ENCODE measurements at places on chromosomes 3 and 15.
A peak's percentile ranks its signal among the peaks of the same experiment; 100 is the strongest.

- DNase-seq = peak; percentile 32
Measured at GRCh38 chr3:30623351-30623750, 16.9 kb downstream of the TGFBR2 start.

DNA sequence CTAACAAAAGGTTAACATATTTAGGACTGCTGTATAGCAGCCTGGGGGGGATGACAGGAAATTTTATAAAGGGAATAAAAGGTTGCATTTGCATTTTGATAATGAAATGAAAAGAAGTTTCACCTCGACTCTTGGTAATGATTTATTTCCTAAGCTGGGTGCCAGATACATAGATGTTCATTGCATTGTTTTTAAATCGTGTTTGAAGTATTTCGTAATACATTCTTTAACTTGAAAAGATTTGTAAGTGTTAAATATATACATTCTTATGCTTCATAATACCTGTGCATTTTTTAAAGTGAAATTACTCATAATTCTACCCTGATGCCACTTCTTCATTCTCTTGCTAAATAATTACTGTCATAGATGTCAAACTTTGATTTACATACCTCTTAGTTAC lies 22.8 kb downstream of the LDHAL6B start:
- no peak for DNase-seq

DNA sequence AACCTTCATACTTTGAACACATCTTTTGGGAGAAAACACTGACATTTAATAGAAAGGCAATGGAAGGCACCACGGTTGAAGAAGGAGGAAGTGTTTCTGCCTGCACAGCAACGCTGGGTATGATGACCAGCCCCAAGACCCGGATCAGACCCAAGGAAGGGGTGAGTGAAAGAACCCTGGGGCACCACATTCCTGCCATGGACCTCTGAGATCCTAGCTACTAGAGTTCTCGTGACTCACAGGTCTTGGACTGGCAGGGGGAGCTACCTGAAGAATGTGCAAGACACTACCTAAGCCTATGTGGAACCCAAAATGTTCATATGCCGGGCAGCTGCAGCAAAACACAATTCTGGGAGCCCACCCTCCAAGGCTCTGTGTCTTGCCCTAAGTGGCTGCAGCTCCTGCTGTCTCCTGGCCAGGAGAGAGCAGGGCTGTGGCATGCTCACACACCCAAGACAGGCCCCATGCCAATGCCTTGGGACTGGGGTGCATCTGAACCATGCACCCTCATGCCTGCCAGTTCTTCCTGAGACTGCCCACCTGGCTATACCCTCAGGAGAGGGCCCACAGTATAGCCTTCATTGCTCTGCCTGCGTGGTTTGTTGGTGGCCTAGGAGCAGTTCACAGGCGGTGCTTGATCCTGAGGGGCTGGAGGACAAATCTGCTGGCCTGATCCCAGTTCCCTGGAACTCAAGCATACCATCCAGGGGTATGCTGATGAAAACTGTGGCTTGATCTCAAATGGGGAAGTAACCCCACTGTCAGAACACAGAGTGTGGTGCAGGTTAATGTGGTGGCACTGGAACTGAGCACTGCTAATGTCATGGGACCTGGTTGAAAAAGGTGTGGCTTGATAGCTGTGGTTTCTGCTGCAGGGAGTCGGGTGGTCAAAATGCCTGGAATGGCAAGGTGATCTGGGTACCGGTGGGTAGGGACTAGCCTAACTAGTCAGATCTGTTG lies 353.3 kb upstream of the ARHGEF26 start:
- DNase-seq = no peak

- no peak for DNase-seq
Measured at GRCh38 chr15:22884344-22884743, 45.9 kb downstream of the NIPA2 start.

DNA sequence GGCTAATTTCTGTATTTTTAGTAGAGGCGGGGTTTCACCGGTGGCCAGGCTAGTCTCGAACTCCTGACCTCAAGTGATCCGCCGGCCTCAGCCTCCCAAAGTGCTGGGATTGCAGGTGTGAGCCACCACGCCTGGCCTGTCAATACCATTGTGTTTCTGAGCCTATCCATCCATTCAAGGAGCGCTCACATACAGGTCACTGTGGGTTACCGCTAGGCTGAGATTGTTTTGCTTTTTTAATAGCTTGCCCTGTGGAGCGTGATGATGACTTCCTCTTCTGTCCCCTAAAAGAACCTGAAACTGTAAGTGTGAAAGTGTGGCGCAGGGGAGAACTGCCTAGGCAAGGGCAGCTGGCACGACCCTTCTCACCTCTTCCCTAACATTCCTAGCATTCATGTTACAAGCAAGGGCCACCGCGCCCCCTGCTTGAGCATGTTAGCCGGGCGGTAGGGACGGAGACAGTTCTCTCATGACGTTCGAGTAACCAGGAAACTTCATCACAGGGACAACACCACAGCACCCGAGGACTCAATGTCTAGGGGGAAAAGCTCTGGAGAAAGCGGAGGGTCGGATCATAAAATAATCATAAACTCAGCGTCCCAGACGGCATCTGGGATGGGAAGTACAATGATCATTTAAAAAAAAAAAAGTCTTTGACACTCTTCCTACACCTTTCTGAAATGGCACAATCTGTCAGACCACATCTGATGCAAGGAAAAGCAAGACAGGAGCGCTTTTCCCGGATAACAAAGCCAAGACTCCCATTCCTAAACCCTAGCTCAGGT lies 790 bp downstream of the LAMP3 start:
- no peak for DNase-seq

GRCh38 chr3:57961828-57962447 lies 46.3 kb upstream of the FLNB start:
- peak; percentile 67 for DNase-seq

DNA sequence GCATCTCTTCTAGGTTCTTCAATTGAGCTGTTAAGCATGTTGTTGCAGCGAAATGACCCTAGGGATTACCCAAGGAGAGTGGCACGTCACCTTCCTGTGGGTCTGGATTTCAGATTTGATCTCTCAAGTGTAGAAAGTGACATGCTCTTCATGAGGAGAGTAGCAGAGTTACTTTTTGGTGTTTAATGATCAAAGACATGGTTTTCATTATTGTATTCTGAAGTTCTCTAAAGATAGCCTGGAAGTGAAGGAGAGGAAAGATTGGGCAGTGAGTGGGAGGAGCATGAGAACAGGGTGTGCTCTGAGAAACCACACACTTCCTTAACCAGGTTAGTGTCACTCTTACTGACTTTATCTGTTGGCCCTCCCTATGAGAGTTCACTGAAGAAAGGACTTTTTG lies 153.6 kb downstream of the AKAP13 start:
- DNase-seq = no peak

GRCh38 chr3:61381745-61382392 lies 130.6 kb upstream of the FHIT start:
- DNase-seq = peak; percentile 6

DNA sequence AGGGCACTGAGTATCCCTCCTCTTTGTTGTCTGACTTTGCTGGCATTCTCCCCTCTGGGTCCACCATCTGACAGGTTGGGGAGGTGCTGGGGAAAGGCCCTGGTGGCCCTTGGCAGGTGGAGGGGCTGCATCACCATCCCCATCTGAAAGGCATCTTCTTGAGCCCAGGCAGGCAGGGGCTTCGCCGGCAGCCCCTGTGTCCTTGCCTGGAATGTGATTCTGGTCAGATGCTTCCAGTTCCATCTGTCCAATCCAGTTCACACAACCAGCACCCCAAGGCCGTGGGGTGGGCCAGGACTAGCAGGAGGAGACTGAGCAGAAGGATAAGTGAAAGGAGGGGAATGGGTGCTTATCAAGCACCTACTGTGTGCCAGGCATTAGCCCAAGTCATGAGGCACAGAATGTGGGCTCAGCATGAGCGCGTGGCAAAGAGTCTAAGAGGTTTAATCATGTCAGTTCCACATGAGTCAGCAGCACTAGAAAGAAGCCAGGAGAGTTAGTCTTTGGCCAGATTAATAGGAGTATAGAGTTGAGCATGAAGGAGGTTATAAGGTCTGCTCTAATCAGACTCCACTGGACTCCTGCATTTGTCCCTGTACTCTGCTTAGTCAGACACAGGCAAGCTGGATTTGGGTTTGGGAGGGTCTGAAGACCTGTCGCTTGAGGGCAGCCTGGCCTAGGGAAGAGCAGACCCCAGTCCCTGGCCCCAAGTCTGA lies 10.5 kb upstream of the TXNRD3 start:
- DNase-seq = no peak

DNA sequence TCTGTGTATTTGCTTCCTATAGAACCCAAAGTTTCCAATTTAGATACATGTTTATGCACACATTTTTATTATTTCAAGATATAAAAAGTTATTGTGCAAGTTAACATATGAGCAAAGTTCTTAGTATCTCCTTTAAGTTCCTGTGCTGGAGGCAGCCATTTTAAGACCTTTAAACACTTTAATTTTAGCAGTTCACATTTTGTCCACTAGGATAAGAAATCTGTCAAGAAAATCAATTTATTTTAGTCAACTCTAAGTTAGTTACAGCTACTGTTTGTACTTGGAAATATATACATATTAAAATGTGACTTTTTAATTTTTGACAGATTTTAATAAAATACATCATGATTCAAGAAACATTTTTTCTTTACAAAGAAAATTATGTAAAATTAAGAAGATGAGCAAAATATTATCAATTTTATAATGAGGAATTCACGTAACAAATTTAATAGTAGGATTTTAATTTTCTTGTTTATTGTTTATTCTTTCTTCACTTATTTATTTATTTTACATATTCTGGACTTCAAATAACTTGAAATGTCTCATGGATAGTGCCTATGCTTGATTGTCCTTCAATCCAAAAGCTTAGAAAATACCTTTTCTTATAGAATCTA lies 402.6 kb upstream of the GBE1 start:
- peak; percentile 5 for DNase-seq

- no peak for DNase-seq
Measured at GRCh38 chr3:69936266-69936665, 63.3 kb upstream of the SAMMSON start.

DNA sequence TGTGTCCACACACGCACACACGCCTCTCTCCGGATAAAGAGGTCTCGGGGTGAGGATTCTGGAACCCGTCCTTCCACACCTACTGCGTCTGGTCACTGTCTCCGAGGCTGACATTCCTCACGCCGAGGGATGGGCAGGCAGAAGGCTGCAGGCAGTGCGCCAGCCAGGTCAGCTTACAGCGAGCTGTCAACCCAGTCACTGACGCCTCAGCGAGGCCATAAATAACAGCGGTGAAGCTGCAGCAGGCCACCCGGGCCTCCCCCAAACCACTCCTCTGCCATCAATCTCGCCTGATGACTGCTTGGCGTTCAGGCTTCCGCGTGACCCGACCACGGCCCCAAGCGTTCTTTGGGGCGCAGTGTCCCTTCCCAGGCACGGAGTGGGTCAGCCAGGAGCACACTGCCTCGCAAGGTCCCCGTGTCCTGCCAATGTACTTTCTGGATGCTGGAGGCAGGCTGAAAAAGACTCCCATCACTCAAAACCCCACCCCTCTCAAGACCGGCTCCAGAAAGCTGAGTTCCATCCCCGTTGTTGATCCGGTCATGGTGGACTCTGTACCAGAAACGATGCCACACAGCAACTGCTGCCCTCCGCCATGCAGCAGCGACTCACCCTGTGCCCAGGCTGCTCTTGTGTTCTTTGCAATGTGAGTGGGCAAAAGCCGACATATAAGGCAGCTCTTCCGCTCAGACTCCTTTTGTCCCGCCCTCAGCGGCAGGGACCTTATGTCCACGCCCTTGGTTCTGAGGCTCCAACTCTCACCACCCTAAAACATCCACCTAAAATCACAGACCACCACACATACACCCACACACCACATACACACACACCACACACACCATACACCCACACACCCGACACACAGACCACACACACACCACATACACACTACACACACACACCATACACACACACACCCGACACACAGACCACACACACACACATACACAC lies 27.1 kb downstream of the CPN2 start:
- peak; percentile 75 for DNase-seq

DNA sequence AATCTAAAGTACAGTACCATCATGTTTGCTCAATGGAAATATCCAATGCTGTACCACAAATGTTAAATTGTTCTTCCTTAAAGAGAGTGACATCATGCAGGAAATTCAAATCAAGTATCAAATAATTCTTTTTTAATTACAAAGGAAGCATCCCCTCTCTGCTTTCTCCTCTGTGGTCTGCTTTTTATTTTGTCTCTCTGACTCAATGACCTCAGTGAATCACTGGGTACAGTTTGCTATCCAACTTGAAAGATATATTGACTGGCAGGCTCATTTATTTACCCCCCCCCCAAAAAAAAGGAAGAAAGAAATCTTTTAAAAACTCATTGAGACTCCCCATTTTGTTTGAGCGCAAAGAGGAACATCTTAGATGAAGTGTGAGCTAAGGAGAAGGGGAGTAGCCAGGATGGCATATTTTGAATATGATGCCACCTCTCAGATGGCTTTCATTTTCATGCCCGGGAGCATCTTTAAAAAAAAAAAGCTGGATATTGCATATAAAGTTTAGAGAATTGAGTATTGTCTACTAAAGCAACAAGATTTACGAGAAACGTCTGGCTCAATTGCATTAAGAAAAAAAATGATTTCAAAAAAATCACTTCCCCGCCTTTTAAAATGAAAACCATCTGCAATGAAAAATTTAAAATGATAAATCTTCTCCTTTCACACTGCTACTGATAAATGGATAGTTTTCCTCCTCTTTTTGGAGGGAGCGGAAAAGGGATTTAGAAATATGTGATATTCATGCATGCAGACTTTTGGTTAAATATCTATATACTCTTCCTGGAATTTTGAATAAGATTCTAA lies 307.1 kb upstream of the DPH6 start:
- no peak for DNase-seq

DNA sequence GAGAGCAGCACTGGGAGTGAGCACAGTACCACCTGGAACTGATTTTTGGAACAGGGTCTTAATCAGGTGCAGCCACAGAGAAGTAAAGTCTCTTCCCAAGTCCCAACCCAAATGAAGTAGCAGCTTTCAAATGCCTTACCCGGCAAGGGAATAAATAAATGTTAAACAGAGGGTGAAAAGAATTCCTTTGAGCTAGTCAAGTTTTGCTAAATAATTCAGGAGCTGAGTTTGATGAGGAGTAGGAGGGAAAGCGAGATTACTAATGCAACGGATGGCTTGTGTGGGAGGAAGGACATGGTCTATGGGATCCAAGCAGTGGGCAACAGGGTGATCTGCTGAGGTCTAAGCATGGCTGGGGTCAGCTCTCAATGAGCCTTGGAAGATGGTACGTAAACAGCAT lies 204.5 kb upstream of the ST8SIA2 start:
- no peak for DNase-seq

DNA sequence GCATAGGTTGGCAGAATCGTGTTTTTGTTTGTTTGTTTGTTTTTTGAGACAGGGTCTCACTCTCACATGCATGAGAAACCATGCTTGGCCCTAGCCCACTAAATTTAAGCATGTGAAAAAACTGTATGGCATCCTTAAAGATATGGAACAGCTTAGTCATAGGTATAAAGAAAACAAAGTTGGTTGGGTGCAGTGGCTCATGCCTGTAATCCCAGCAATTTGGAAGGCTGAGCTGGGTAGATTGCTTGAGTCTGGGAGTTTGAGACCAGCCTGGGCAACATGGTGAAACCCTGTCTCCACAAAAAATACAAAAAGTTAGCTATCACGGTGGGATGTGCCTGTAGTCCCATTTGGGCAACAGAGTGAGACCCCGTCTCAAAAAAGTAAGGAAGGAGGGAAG lies 25.2 kb downstream of the EXD1 start:
- no peak for DNase-seq

- peak; percentile 99 for DNase-seq
Measured at GRCh38 chr3:16174389-16174788, at the start of gene GALNT15. Gene GALNT15, plus strand, starts transcription at chr3:16174680. Its CDS starts 472 bp downstream, at chr3:16175152.
